ENCODE measurements at places on chromosomes 2 and 18.

- DNase-seq: no peak
Observed at GRCh38 chr2:172993139-172993538, 82.5 kb upstream of the MAP3K20 start.

DNA sequence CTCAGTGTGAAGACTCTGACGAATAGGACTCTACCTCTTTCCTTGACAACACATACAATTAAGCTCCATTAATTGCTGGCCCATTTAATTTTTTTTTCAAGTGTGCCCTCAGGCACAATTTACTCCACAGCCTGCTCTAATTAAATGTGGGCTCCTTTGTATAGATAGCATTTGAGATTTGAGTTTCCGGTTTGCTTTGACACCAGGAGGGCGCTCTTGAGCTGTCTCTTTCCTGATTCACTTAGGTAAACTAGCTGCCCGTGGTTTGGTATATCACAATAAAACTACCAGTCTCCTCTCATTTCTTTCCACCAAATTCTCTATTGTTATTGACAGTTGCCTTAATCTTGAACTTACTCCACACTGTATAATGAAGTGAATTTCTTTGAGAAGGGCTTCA lies 666.0 kb downstream of the DSC3 start:
- no peak for DNase-seq

DNA sequence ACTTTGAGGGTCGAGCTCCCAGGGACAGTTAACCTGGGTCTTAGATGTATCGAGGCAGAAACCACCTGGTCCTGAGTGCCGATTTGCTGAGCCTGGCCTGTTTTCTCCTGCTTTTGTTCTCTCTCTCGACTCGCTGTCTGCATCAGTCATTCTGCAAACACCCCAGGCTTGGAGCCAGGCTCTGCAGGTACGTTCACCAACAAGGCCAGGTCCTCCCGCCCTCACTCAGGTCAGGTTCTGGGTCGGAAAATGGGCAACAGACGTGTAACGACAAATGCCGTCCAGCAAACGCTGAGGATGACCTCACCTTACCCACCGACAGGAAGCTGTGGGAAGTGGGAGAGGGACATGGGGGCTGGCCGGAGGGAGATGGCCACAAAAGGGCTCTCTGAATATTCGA lies 57.7 kb upstream of the PXDN start:
- no peak for DNase-seq

- no peak for DNase-seq
Observed at GRCh38 chr2:237818066-237818473, 19.5 kb downstream of the RBM44 start.

- no peak for DNase-seq
Observed at GRCh38 chr18:47881752-47882455, 48.6 kb downstream of the SMAD2 start.

DNA sequence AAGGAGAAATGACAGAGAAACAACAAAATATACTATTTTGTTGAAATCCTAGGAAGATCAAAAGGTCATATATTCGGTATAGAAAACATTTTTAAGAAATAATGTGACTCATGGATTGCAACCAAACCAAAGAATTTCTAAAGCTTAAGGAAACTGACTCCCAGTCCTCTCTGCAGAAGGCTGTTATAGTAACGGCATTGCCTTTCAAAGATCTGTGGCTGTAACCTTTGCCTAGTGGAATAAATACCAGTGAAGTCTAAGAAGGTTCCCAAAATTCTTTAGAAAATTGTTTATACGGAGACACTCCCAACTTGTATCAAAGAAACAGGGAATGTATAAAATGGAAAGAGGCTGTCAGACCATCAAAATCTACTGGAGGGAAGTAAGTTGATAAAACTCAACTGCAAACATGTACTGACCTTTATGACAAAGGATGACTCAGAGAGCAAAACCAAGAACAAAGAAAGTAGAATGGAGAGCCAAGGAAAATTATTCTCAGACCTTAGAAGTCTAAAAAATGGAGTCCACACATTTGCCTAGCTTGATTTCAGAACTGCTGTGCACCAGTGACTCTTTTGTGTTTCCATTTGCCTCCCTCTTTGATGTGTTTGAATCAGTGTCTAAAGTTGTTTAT lies 48.6 kb upstream of the FSIP2 start:
- DNase-seq: no peak

DNA sequence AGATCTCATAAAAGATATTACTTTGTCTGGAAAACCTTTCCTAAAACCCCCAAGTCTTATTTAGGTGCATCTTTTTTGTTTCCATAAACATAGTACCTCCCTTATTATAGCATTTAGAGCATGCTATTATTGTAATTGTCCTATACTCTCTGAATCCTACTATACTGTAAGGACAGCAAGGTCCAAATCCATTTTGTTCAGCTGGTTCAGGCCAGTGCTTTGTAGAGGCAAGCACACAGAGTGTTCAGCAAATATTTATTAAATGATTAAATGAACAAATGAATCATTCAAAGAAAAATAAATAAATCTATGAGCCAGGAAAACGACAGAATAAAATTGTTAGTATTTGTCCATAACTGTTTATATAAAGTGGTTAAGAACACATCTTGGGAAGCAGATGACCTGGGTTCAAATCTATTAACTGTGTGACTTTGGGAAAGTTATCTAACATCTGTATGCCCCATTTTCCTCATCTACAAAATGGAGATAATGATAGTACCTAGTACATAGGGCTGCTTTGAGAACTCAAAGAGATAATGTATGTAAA lies 86.0 kb downstream of the COL3A1 start:
- no peak for DNase-seq

DNA sequence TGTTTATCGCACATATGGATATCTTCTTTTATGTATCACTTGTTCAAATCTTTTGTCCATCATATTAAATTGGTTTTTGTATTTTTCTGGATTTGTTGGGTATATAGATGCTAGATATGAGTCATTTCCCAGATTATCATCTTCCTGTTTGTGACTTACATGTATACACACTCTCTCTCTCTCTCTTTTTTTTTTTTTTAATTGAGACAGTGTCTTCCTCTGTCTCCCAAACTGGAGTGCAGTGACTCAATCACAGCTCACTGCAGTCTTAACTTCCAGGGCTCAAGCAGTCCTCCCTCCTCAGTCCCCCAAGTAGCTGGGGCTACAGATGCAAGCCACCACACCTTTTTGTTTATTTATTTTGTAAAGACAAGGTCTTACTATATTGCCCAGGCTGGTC lies 43.8 kb downstream of the XIRP2 start:
- no peak for DNase-seq

- no peak for DNase-seq
Observed at GRCh38 chr2:138028538-138028937, 64.3 kb downstream of the HNMT start.

DNA sequence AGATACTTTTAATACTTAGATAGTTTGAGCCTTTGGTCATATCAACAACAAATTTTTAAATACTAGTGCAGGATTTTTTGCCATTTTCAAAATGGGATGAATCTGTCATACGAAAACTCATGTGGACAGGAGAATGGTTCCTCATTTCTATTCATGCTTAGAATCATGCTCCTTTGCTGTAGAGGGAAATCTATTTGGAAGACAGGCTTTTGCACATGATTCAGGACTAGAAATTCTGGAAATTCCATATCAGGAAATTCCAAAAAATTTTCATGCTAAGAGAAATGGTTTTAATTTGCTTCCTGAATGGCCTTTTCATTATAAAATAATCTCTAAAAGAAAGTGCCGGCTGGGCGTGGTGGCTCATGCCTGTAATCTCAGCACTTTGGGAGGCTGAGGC lies 39.3 kb downstream of the MOGAT1 start:
- DNase-seq: no peak

DNA sequence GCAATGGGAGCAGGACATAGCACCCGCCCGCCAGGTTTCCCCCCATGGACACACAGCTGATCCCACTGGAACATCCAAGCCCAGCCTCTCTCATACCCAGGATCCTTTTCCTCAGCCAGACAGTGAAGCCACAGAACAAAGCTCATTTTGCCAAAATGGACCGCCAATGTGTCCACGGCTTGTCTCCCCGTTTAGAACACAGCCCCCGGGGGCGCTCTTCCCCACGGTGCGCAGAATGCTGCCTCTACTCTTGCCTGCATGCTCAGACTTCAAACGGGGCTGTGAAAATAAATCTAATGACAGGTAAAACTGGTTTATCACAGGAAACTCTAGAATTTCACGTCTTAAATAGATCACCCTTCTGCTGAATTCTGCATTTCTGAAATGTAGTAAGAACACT lies 548.5 kb upstream of the ID2 start:
- DNase-seq: no peak

- DNase-seq: no peak
Observed at GRCh38 chr2:201929281-201930026, 104.2 kb upstream of the FZD7 start.

- DNase-seq: no peak
Observed at GRCh38 chr2:83015035-83015715, 1443.9 kb downstream of the SUCLG1 start.

DNA sequence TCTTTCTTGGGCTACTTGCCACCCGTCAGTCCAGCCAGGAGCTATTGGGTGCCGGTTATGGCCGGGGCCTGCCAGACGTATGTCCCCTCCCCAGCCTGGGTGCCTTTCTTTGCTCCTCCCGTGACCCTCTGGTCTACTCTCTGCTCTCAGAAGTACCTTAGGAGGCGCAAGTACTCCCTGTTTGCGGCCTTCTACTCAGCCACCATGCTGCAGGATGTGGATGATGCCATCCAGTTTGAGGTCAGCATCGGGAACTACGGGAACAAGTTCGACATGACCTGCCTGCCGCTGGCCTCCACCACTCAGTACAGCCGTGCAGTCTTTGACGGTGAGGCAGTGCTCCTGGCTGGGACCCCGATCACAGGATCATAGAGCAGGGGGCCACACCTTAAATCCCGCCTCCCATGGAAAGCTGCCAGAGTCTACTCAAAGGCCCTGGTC lies 99.5 kb downstream of the DYSF start:
- no peak for DNase-seq

GRCh38 chr2:105399207-105399861 lies 483 bp upstream of the FHL2 start:
- no peak for DNase-seq

DNA sequence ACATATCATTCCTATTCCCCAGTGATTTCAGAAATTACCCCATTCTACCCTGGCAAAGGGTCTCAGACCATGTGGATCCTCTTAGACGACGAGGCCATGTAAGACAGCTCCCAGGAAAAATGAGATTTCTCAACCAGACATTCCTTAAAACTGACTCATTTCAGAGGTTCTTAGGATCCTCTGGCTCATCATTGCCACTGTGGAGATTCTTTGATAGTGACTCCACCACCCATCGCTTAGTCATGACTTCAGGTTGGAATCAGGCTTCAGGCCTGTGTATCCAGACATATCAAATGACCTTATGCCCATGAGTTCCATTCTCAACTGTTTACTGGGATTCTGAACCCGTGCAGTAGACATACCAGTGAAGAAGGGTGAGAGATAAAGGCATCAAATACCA lies 245.6 kb upstream of the TCF4 start:
- no peak for DNase-seq

Data from C1 segment of cervical spinal cord (tissue), 14 donors.